ENCODE measurements at places on chromosomes 1 and 21.

- no peak for DNase-seq
These were observed 79.6 kb downstream of the NME7 start for GRCh38 chr1:169288011-169288414.

GRCh38 chr1:147245586-147246021 is 3.1 kb downstream of the CHD1L start:
- no peak for DNase-seq

GRCh38 chr1:27589841-27590426 is 14.0 kb downstream of the AHDC1 start:
- no peak for DNase-seq

DNA sequence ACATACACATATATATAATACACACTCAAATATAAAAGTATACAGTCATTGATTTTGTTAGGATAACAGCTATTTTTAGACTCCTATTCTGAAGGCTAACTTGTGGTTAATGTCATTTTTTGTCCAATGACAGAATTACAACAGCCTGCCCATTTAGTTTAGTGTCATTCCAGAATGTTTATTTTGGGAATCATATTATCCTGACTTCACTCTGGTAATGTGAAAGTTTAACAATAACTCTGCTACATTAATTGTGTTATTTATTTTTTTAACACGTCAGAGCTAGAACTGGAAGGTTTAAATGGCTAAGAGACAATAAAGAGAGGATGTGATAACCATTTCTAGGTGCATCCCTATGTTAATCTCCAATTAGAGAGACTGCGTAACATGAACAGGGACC is 648.1 kb downstream of the USP25 start:
- no peak for DNase-seq

- DNase-seq, result no peak
These were observed 18.2 kb upstream of the PDC start for GRCh38 chr1:186479162-186479561.

GRCh38 chr1:99675292-99675691 is 29.4 kb downstream of the PALMD start:
- DNase-seq, result no peak

DNA sequence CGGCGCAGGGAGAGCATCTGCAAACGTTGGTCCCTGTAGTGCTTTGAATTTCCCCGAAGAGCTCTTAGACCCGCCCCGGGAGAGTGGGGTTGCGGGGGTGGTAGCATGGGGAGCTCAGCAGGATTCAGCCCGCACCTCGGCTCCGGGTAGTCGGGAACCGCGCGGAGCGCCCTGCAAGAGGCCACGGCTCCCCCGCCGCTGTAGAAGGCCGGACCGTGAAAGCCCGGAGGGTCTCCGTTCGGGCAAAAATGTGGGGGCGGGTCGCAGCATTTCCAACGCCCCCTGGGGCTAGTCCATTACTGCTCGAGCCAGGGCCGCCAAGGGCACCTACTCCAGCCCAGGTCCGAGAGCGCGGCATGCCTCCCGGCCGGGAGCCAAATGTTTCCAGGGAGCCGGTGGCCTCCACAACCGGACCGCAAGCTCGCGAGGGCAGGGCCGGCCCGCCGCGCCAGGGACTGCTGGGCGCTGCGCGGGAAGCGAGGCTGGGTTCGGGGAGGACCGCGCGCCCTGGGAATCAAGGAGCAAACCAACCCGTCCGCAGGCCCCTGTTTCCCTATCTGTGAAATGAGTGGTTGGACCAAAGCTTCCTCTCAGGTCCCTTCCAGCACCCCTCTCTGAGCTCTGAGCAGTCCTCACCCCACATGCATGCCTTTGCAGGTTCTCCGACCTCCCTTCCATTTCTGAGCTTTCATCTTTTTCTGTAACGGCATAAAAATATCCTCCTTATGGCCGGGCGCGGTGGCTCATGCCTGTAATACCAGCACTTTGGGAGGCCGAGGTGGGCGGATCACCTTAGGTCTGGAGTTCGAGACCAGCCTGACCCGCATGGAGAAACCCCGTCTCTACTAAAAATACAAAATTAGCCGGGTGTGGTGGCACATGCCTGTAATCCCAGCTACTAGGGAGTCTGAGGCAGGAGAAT is 775 bp upstream of the TMEM63A start:
- DNase-seq, result no peak
